ENCODE measurements at places on chromosomes 7 and 10.

- no peak for DNase-seq
Measured at GRCh38 chr10:79103129-79103528, 34.4 kb downstream of the ZMIZ1 start.

DNA sequence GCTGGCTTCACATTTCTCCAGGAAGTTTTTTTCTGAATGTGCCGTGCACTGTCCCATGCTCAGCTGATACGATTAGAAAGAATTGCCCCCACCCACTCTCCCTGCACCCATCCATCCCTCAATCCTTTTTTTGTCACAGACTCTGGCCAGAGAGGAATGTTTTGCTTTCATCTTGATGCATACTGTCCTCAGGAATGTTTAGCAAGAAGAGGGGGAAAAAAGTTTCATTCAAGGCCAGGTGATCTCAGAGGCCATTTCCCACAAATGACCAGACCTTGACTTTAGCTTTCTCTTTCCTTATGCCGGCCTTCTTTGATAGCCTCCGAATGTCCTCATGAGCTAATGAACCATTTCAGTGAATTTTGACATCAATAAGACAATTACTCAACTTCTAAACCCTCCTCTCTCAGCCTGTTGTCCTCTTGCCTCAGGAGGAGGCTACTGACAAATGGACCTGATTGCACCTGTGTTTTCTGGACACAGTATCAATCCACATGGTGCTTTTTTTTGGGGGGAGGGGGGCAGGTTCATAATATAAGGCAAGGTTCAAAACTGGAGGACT lies 105.0 kb upstream of the KLF6 start:
- no peak for DNase-seq

DNA sequence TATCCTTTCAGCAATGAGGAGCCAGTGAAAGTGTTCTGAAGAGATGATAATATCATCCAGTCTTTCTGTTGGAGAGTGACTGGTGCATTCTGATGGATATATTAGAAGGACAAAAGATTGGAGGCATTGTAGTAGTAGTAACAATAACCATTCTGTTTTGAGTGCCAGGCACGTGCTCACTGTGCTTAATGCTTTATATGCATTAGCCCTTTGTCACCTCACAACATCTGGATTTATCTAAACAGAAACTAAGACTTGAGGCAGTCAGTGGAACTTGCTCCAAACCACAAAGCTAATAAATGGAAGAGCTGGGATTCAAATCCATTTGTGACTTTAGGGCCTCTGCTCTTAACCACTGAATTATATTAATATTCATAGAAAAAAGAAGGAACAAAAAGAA lies 84.5 kb upstream of the OIT3 start:
- DNase-seq: no peak

DNA sequence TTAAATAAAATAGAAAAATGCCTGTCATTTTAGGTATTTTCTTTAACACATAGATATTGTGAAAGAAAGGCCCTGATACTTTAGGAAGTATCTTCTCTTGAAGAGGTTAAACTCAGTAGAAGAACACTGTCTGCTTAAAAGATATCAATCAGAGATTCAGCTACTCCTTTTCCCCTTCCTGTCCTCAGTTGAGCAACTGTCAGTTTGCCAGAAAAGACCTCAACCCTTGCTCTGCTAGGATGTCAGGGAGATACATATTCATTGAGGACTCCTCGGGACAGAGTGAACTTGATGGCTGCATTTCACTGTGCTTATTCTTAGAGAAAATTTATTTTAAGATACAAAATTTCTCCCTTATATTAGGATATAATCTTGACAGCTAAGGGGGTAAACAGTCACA lies 173.6 kb upstream of the CACNA2D1 start:
- DNase-seq: no peak

- DNase-seq: no peak
Measured at GRCh38 chr7:128731184-128731583, 8.0 kb upstream of the CALU start.

DNA sequence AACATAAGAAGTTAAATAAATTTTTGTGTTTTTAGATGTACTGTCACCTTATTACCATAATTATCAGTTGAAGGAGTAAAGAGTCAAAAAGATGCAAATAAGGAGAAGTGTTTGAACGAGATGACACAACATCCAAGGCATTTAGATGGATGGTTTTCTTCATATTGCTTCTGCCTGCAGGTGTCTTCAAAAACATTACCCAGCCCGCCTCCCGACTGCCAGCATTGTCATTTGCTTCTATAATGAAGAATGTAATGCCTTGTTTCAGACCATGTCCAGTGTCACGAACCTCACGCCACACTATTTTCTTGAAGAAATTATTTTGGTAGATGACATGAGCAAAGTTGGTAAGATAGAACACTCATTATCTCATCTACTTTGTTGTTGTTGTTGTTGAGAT lies 26.6 kb downstream of the GALNTL5 start:
- no peak for DNase-seq

DNA sequence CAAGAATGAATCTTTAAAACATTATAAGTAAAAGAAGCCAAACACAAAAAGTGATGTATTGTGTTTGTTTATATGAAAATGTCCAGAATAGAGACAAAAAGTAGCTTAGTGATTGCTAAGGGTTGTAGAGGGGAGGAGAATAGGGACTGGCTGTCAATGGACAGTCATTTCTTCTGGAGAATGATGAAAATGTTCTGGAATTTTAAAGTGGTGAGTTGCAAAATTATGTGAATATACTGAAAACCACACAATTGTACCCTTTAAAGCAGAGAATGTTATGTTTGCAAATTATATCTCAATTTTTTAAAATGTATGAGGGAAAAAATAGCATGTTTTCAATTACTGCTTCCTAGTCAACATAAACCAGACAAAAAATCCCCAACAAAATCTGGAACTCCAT lies 174.2 kb downstream of the KMT2E start:
- no peak for DNase-seq

DNA sequence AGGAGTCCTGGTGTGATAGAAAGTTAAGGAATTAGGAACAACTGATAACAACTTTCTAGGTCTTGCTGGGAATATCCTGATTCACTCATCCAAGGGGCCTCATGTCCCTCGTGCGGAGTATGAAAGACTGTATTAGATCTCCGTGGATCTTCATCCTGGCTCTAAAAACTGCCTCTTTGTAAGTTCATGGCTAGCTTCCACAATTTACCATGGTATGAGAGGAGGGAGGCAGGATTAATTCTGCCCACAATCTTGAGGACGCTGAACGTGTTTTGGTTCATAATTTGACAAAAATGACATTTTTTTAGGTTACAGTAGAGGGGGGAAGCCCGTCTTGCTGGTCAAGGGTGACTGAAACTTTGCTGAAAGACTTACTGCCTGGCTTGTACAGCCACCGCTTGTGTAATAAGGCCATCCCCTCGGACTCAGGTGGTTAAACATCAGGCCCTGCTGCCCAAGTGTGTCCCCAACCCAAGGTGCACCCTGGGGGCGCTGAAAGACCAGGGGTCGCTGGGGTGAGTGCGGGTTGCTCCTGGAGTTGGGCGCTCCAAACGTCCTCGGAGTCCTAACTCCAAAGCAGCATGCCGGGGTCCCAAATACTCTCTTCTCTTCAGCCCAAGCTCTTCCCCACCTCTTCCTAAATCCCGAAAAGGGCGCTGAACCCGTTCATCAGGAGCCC lies 733 bp downstream of the HIBADH start:
- DNase-seq: peak; percentile 20

GRCh38 chr7:30322271-30323005 lies 38.0 kb downstream of the ZNRF2 start:
- no peak for DNase-seq

GRCh38 chr7:24669971-24670591 lies 87.2 kb downstream of the GSDME start:
- no peak for DNase-seq

GRCh38 chr10:2279711-2280110 lies 542.4 kb upstream of the ADARB2 start:
- no peak for DNase-seq

GRCh38 chr7:25454020-25454419 lies 225.7 kb upstream of the NPVF start:
- DNase-seq: no peak

- DNase-seq: no peak
Measured at GRCh38 chr7:13748998-13749397, 240.5 kb downstream of the ETV1 start.

DNA sequence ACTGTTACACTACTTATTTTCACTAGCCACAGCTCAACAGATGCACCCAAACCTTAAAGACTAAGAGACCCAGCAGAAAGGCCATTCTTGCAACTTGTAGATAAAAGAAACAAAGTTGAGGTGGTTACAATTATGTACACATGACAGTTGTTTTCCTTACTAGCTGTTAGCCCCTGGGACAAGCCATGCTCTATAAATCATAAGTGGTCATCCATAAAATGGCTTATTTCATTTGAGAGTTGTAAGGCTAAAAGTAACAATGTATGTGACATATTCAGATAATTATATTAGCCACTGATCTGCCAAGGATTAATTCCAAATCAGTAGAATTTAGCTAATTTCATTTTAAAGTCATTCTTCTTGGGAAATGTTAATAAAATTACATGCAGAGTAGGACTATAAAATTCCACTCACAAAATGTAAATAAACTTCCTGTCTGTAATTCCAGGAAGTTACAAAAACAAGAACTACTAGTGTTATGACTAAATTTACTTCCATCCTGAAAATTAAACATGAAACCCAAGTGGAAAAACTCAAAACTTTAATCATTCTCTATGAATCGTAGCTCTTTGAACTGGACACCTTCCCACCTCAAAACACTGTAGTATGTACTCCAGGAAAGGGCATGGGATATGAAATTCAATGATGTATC lies 13.3 kb downstream of the SLC37A3 start:
- DNase-seq: no peak

DNA sequence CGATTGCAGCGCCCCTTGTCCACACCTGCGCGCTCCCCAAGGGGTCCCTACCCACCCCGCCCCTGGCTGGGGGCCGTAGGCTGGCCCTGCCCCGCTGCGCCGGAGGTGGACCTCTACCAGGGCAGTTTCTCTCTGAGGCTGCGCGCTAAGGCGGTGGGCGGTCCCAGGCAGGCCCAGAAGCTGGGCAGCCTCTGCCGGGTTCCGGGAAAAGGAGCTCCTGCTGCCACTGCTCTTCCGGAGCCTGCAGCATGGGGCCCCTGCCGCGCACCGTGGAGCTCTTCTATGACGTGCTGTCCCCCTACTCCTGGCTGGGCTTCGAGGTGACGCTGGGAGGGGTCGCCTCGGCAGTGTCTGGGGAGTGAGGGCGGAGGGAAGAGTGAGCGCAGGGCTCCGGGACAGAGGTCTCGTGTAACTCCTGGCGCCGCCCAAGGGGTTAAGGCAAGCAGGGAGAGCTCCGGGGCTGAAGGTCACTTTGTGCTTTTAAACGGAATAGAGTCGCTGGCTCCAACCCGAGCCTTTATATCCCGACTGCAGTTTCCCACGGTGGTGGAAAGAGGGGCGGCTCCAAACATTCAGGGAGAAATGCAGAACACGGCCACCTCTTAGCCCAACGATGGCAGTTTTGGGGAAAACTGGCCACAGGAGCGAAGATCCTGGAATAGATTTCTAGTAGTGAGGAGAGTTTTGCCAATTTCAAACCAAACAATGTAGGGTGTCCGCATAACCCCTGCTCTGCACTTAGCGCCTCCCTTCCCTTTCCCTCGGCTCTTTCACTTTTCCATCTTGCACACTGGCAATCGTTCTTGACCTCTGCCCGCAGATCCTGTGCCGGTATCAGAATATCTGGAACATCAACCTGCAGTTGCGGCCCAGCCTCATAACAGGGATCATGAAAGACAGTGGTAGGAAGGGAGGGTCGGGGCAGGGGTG lies at the start of gene GSTK1:
TSS of gene GSTK1 (plus strand) at position 176 of the 930 bp plus-strand sequence. CDS start at position 249, 73 bp downstream.
- peak; percentile 86 for DNase-seq

GRCh38 chr7:51198654-51199053 lies 118.0 kb downstream of the COBL start:
- no peak for DNase-seq

DNA sequence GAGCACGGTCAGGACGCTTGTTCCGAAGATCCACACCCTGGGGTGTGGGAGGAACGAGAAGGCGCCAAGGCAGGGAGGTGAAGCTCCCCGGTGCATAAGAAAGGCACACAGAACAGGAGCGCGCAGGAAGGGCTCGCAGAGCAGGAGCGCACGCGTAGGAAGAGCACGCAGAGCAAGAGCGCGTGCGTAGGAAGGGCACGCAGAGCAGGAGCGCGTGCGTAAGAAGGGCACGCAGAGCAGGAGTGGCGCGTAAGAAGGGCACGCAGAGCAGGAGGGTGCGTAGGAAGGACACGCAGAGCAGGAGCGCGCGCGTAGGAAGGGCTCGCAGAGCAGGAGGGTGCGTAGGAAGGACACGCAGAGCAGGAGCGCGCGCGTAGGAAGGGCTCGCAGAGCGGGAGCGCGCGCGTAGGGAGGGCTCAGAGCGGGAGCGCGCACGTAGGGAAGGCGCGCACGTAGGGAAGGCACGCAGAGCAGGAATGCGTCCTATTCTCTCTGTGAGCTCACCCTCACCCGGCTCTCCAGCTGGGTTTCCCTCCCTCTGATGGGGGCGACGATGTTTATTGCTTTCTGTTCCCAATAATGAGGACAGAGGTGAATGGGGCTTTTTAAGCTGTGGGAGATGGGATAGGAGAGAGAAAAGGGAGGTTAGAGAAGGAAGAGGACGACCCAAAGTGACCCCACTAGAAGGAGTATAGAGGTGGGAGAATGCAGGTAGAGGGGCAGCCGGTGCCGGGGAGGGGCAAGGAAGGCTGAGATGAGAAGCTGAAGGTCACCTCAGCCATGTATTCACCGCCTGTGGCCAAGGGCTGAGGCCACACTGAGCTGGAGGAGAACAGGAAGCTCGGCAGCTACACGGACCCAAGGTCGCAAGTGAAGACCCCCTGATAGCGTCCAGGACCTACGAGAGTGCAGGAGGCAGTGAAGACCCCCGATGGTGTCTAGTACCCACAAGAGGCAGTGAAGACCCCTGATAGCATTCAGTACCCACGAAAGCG lies 423.2 kb downstream of the PTPRN2 start:
- DNase-seq: no peak

DNA sequence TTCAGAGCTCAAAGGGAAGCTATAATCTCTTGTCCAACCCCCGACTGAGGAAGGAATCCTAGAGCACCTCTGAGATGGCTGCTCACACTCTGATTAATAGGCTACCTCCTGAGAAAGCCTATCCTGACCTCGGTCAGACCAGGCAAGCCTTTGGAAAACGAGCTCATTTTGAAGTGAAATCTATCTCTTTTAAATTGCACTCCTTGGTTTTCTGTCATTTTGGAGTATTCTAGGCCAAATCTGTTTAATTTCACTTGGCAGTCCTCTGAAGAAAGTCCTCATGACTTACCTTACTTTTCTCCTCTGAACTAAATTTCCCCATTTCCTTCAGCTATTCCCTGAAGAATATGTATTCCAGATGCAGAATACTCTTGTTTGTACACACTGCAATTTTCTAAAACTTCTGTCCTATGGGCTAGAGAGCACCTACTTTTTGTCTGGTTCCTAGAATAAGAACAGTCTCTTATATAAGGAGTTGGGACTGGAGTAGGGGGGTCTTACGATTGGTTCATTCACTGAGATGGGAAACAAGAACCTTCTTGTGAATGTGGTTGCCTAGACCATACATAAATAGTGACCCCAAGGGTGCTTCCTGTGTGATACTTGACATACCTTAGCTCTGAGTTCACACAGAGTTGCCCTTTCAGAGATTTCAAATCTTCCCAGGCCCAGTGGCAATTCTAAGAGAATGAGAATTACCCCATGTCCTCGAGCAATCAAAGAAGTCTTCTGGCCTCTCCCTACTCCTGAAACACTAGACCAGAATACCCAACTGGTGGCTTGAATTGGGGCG lies 31.9 kb upstream of the HPS1 start:
- no peak for DNase-seq

- no peak for DNase-seq
Measured at GRCh38 chr10:78865931-78866717, 202.6 kb upstream of the ZMIZ1 start.

GRCh38 chr10:62443866-62444265 lies 69.7 kb downstream of the ZNF365 start:
- no peak for DNase-seq

GRCh38 chr10:92972066-92972870 lies 88.3 kb upstream of the CYP26C1 start:
- no peak for DNase-seq

Measured in stimulated activated CD4-positive, alpha-beta T cell treated with anti-CD3 and anti-CD28 coated beads, Interleukin-2, amount 100 ng/mL, for 24 hours (primary cell).